ENCODE measurements at places on chromosomes 6 and 20.

DNA sequence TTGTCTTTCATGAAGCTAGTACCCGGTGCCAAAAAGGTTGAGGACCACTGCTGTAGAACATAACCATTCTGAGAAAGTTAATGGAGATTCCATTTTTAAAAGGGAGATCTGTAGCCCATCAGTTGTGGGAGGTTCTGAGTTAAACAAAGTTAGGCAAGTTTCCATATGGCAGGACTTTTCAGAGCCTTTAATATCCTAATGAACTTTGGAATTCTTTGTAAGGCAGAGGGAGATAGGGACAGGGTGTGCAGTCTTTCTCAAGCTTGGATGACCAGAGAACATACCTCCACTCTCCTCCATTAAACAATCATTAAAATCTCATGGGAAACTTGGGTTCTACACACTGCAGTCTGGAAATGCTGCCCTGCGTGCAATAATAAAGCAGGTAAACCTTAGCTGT is 14.8 kb downstream of the ADGRF4 start:
- H3K27me3 ChIP-seq: no peaks in the 10 kb centered on the region
- H3K4me1 ChIP-seq: no peaks in the 10 kb centered on the region
- H3K36me3 ChIP-seq: no peaks in the 10 kb centered on the region

DNA sequence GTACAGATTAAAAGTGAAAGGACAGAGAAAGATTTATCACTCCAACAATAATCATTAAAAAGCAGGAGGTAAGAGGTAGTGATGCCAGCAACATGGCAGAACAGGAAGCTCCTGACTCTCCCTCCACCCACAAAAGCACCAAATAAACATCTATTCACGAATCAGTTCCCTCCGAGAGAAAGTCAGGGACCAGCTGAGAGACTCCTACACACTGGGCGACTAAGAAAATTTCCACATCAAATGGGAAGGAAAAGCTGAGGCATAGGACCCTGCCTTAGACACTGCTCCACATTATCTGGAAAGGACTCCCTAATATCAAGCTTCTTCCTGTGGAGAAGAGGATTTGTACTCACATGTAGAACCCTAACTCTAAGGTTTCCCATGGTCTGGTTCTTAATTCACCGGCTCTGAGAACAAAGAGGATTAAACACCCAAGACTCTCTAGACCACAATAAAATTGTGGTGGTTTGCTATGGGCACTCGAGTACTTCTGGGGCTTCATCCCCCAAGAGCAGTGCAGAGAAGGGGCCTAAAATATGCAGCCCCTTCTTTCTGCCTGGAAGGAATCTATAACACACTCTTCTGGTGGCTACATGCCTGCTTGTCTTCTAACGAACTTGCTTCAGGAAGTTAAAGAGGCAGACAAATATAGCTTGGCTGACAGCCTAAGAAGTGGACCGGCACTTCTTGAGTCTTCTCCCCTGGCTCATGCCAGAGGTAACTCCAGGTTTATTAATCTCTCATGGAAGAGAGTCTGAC is 29.4 kb upstream of the ASF1A start:
- no peaks in the 10 kb centered on the region for H3K27me3 ChIP-seq
- peak overlapping the region; percentile 49 for H3K27ac ChIP-seq
- H3K4me3 ChIP-seq: no peak overlapping the region
- peaks cover 12% of the 10 kb centered on the region for H3K4me1 ChIP-seq

DNA sequence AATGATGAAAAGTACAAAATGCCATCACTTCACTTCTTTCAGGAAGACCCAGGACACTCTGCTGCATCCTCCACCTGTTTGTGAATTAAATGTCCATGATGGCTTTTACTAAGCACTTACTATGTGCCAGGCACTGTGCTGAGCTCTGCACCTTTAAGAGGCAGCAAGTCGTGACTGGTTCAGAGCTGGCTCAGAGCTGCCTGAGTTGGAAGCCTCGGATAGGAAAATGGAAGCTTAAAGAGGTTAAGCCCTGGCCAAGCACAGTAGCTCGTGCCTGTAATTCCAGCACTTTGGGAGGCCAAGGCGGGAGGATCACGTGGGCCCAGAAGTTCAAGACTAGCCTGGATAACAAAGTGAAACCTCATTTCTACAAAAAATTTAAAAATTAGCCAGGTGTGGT is 95.6 kb downstream of the SNX5 start:
- H3K27me3 ChIP-seq: no peaks in the 10 kb centered on the region
- H3K4me1 ChIP-seq: peaks cover 47% of the 10 kb centered on the region
- no peak overlapping the region for H3K4me3 ChIP-seq

GRCh38 chr6:81797591-81797990 is 45.1 kb upstream of the TENT5A start:
- H3K27me3 ChIP-seq: no peaks in the 10 kb centered on the region
- H3K36me3 ChIP-seq: no peaks in the 10 kb centered on the region
- H3K4me1 ChIP-seq: no peaks in the 10 kb centered on the region
- H3K4me3 ChIP-seq: no peak overlapping the region
- no peak for DNase-seq

- H3K27me3 ChIP-seq: no peaks in the 10 kb centered on the region
- no peak overlapping the region for H3K27ac ChIP-seq
- H3K4me3 ChIP-seq: no peak overlapping the region
- no peaks in the 10 kb centered on the region for H3K4me1 ChIP-seq
These were observed 49.9 kb downstream of the VEGFA start for GRCh38 chr6:43819958-43820357.

- no peaks in the 10 kb centered on the region for H3K4me1 ChIP-seq
- no peaks in the 10 kb centered on the region for H3K27me3 ChIP-seq
- no peak for DNase-seq
- H3K36me3 ChIP-seq: no peaks in the 10 kb centered on the region
These were observed 326.0 kb downstream of the PACRG start for GRCh38 chr6:163053667-163054344.

- H3K4me3 ChIP-seq: no peak overlapping the region
- H3K36me3 ChIP-seq: no peaks in the 10 kb centered on the region
These were observed 42.1 kb downstream of the MAP3K4 start for GRCh38 chr6:161033667-161034066.

DNA sequence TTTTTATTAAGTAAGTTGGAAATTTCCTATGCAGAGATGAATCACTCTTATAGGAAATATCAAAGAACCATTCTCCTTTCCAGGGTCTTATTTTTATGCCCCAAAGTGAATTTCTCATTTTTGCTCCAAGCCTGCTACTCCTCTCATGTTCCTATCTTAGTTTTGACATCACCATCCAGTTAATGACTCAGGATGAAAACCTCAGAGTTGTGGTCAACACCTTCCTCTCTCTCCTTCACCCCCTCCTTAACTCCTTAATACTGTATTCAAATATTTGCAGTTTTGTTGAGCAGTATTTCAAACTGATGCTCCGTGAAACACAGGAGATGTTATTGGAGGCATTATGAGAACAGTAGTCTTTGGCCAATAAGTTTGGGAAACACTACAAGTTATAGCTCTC is 64.1 kb downstream of the NRN1 start:
- no peaks in the 10 kb centered on the region for H3K4me1 ChIP-seq
- no peaks in the 10 kb centered on the region for H3K36me3 ChIP-seq
- H3K4me3 ChIP-seq: no peak overlapping the region
- peaks cover 3% of the 10 kb centered on the region for H3K27me3 ChIP-seq

GRCh38 chr6:3251462-3252314 is 7.1 kb upstream of the PSMG4 start:
- peak; percentile 82 for DNase-seq
- H3K4me1 ChIP-seq: peaks cover 8% of the 10 kb centered on the region
- peaks cover 2% of the 10 kb centered on the region for H3K27me3 ChIP-seq

DNA sequence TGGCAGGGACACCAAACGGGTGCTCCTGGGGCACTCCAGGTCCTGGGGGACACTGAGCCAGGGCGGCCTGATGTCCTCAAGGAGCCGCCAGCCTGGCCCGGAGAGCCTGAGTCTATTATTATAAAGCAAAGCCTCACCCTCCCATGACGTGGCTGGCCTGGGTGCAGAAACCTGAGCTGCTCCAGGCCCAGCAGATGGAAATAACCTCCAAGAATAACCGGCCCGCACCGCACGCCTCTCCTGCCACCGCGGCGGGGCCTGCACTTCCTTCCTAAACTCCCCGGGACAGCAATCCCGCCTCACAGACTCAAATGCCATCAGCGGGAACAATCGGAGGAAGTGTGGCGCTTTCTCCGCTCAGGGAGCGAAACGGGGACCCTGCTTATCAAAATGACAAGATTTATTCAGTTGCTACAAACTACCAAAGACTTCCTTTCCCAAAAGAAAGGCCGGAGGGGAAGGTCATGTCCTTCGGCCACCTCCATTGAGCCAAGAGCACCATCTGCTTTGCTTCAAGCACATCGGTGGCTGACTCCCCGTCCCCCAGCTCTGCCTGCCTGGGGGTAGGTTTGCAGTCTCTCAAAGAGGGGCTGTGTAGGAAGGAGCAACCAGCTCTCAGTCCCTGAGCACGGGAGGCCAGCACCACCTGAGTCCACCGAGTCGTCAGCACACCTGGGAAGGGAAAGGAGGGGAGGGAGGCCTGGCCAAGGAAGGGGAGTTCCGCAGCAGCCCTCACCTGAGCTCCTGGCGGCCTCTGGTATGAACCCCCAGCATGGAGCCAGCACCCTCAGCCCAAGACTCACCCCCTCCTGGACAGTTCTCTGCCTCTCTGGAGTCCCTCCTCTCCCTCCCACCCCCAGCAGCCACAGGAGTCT is 78.6 kb upstream of the QKI start:
- H3K27ac ChIP-seq: no peak overlapping the region
- H3K4me3 ChIP-seq: no peak overlapping the region
- no peaks in the 10 kb centered on the region for H3K4me1 ChIP-seq
- no peaks in the 10 kb centered on the region for H3K27me3 ChIP-seq
- H3K36me3 ChIP-seq: no peaks in the 10 kb centered on the region
- no peak for DNase-seq

DNA sequence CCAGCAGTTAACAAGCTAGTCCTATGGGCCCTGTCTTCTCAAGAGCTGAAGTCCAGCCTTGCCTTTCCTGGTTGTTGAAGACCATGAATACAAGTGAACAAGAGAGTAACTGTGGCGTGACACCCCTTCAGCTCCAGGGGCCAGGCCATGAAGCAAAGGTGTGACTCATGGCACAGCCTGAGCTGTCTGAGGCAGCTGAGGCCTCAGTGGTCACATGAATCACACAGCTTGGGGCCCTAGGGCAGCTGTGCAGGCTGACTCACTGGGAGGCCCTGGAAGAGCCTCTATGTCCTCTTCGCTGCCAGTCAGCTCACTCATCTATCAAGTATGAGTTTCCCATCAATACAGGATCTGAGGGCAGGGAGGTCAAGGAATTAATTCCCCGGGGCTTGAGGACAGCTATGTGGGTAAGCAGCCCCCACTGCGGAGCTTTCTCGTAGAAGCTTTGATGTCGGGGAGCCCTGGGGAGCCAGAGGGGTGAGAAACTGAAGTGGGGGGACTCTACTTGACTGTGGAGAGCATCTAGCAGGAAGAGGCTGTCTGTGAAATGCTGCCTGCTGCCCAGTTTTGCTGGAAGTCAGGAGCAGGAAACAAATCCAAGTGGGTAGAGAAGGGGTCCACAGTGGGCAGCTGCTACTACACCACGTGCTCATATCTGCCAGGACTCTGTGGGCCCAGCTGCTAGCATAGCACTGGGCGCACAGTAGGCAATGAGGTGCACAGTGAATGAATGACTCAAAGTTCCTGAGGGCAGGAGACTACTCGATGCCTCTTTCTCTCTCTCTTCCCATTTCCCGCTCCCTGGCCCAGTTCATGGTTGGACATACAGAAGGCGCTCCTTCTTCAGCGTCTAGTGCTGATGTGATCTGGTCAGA is 13.7 kb upstream of the FAM83C start:
- H3K4me3 ChIP-seq: no peak overlapping the region
- peaks cover 5% of the 10 kb centered on the region for H3K36me3 ChIP-seq
- H3K27ac ChIP-seq: no peak overlapping the region
- no peaks in the 10 kb centered on the region for H3K4me1 ChIP-seq
- H3K27me3 ChIP-seq: no peaks in the 10 kb centered on the region
- DNase-seq: no peak

DNA sequence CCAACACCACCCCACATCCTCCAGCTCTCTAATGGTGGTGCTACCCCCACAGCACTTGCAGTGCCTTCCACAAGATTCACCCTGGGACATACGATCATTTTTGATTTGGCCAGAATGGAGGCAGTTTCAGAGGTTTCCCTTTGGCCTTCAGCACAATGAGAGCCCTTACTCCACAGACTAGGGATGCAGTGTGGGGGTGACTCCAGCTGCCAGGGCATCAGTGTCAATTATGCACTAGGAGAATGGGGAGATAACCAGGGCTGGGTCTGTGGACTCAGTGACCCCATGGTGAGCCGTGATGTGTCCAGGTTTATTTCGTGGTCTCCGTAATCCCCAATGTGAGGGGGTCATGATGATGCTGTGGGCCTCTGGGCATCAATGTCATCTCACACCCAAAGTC is 31.5 kb upstream of the MICB start:
- no peak for DNase-seq
- peak overlapping the region; percentile 98 for H3K4me3 ChIP-seq
- peak overlapping the region; percentile 37 for H3K27ac ChIP-seq
- no peaks in the 10 kb centered on the region for H3K27me3 ChIP-seq

DNA sequence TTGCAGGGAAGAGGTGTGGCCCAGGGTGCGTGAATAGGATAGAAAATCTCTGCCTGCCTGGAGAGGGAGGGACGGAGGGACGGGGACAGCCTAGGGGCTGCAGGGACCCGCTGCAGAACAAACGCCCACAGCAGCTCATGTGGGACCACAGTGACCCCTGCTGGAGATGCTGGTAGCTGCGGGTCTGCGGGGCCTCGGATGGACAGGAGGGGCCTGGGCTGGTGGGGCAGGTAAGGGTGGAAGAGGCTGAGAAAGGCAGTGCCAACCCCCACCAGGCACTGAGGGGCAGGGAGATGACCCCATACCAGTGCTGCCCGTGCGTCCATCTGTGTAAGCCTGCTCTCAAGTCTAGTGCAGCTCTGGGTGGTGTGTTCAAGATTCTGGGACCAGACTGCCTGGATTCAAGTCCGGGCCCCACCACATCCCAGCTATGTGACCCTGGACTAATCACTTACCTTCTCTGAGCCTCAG is 39.4 kb downstream of the KIAA1755 start:
- no peak overlapping the region for H3K27ac ChIP-seq
- peak; percentile 77 for DNase-seq
- H3K36me3 ChIP-seq: no peaks in the 10 kb centered on the region
- H3K27me3 ChIP-seq: no peaks in the 10 kb centered on the region
- H3K4me3 ChIP-seq: no peak overlapping the region

GRCh38 chr20:5072756-5073659 is 46.8 kb downstream of the PCNA start:
- H3K4me3 ChIP-seq: no peak overlapping the region
- H3K4me1 ChIP-seq: peaks cover 9% of the 10 kb centered on the region
- no peaks in the 10 kb centered on the region for H3K36me3 ChIP-seq
- no peak overlapping the region for H3K27ac ChIP-seq
- DNase-seq: no peak
- H3K27me3 ChIP-seq: no peaks in the 10 kb centered on the region

DNA sequence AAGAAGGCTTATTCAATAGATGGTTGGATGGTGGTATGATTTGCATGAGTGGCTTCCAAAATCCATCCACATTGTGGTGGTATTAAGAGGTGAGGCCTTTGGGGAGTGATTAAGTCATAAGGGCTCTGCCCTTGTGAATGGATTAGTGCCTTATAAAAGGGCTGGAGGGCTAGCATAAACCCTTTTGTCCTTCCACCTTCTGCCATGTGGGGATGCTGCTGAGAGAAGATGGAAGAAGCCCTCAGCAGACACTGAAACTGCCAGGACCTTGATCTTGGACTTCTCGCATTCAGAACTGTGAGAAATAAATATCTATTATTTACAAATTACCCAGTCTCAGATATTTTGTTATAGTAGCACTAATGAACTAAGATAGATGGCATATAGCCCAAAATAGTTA is 27.8 kb upstream of the SRPK1 start:
- DNase-seq: no peak
- no peaks in the 10 kb centered on the region for H3K27me3 ChIP-seq
- H3K4me3 ChIP-seq: no peak overlapping the region
- H3K36me3 ChIP-seq: no peaks in the 10 kb centered on the region
- H3K27ac ChIP-seq: no peak overlapping the region
- H3K4me1 ChIP-seq: no peaks in the 10 kb centered on the region

All from B cell (primary cell).